ENCODE measurements at places on chromosomes 5 and 9.

DNA sequence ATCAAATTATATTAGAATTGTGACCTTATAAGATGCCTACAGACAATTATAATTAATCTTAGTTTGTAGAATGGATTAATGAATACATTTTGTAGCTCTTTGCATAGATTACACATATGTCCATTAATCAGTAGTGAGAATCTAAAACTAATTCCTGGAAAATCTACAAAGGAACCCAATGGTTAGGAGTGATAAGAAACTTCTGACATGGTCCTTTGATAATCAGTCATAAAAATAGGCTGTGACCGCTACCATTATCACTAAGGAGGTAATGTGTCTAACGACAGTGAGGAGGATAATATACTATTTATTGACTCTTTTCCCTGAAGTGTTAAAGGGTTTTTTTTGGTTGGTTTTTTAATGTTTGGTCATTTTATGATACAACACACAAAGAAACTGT, 46.6 kb downstream of the BNC2 start:
- no peak for DNase-seq

DNA sequence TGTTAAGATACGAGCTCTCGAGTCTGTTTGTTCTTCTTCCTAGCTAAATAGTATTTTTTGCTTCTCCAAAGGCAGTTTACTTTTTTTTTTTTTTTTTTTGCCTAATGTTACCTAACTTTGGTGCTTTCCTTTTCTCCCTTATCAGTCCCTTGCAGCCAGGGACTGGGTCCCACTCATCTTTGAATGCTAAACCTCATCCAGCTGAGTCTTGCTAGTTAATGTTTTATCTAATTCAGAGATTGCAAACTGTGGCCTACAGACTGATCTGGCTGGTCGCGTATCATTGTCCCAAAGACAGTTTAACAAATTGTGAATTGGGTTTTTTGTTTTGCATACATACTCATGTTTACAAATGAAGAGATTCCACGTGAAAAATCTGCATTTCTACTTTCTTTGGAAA, 95.7 kb upstream of the EFNA5 start:
- no peak for DNase-seq

DNA sequence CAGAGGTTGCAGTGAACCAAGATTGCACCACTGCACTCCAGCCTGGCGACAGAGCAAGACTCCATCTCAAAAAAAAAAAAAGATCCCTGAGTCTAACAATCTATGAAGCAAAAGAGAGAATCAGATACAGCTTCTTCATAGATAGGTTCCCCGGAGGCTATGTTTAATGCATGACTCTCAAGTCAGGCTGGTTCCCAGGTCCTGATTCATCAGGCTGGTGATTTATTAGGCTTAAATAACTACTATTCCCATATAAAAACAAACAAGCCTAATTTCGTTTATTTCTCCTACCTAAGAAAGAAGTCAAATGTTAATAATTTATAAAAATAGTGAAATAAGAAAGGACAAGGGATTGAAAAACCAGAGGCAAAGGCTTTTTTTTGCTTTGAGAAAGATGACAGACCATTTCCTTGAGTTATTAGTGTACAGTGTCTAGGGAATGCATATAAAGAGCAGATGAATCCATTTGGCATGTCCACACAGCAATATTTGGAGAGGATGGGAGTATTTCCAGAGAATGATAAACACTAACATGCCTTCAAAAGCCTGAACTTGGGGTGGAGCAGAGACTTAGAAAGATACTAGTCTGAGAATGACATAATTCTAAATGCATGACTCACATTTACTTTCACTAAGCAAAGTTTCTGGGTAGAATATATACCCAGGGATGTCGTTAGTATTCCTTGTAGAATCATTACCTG, 115.3 kb downstream of the NREP start:
- DNase-seq, result peak; percentile 49

DNA sequence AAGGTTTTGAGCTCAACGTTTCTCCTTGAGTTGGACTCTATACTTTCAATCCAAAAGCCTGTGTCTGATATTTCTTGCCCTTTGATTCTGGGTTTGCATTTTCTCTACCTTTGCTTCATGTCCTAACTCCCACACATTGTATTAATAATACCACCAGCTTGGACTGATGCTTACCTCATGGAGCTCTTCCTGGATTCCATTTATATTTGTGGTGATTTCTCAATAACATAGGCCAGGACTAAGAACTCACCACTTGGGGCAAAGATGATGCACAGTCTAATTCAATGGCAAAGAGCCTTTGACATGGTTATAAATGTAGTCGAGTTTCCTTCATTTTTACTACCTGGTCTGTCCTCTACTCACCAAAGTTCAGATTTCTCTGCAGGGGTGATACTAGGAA, 27.5 kb upstream of the EFNA5 start:
- DNase-seq, result peak; percentile 21

DNA sequence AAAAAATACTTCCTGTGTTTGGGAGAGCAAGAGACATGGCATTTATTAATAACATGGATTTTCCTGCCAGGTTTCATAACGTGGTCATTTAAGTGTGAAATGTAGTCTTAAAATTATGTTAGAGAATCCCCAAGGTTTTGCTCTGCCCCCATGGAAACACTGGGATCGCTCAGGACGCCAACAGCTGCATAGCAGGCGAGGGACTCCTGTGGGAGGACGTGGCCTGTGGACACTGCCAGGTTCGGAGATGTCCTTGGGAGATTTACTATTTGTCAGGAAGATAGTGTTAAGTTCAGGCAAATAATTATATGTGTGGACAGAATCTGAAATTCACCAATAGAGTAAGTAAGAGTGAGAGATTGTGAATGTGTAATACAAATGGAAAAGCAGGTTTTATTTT, 977 bp downstream of the BTNL9 start:
- no peak for DNase-seq
